ENCODE measurements at places on chromosomes 4 and X.

- no peak for DNase-seq
These were observed 66.3 kb downstream of the TSPAN7 start for GRCh38 chrX:38627683-38628082.

- no peak for DNase-seq
These were observed 361.6 kb downstream of the GPM6A start for GRCh38 chr4:175450446-175450845.

GRCh38 chr4:56791316-56791715 is 30.2 kb downstream of the SPINK2 start:
- no peak for DNase-seq

DNA sequence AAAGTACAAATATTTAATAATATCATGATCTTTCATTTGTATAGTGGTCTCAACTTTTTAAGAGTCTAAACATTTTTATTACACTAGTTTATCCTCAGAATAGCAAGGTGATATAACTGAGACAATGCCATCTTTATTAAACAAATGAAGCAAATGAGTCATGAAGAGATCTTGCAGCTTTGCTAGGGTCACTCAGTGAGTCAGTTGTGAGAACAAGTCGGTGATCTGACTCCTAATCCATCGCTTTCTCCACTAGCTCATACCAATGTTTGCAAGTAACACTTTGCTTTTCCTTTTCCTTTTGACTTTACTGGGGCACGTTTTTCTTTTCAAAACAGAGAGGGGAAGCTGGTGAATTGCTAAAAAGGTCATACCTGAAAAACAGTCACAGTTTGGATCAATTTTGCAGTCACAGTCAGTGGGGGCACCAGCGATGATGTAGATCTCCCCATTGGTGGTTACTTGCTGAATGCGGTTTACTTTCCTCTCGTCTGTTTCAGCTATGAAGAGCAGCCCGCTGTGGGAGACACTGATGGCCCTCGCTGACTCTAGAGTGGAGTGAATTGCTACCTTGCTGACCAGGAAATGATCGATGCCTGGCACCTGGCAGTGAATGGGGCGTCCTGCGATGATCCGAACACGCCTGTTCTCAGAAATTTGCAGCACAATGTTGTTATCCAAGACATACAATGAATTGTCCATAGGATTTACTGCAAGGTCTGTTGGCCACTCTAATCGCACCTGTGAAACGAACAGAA is 75.7 kb downstream of the SH2D1A start:
- no peak for DNase-seq

- no peak for DNase-seq
These were observed 185.3 kb downstream of the MID1IP1 start for GRCh38 chrX:38986586-38986985.

- DNase-seq, result no peak
These were observed 61.4 kb upstream of the PJA1 start for GRCh38 chrX:69226459-69227158.

- no peak for DNase-seq
These were observed 82.0 kb downstream of the ATP8A1 start for GRCh38 chr4:42574870-42575430.

DNA sequence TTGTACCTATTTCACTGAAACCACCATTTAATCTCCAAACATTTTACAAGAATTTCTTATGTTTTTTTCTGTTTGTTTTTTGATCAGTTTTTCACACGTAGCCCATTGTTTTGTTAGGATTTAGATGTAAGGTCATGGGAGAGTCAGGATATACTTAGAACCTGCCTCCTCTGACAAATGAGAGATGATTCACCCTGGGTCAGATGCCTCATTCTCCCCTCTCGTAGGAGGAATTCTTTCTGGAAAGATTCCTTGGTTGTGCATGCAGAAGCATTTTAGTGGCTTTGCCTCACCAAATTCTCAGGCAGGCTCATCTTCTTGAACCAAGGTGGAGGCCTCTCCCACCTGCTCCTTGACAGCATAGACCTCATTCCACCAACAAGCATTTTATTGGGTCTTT is 599.3 kb downstream of the SPRY1 start:
- no peak for DNase-seq

GRCh38 chr4:173091362-173091761 is 77.2 kb upstream of the GALNT7 start:
- no peak for DNase-seq
